ENCODE measurements at places on chromosomes 6 and 20. TPM values are rescaled to one million over a fixed set of nuclear protein-coding genes. Genes with fewer than 3 reads are reported as not detected.

DNA sequence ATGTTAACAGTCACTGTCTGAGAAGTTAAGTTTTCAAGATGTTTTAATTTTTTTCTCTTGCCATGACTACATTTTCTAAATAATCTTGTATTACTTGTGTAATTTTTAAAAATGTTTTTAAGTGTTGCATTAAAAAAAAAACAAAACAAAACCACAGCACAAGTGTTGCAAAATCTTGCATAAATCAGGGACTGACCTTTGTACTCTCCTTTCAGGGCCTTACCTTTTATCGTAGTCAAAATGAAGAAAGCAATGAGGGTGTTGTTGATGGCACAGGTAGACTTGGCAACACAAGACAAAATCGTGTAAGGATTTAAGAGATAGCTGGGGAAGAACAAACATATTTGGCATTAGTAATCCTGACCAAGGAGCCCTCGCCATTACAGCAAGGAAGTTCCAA is 42.5 kb downstream of the PIGU start:
- DNase-seq = no peak

DNA sequence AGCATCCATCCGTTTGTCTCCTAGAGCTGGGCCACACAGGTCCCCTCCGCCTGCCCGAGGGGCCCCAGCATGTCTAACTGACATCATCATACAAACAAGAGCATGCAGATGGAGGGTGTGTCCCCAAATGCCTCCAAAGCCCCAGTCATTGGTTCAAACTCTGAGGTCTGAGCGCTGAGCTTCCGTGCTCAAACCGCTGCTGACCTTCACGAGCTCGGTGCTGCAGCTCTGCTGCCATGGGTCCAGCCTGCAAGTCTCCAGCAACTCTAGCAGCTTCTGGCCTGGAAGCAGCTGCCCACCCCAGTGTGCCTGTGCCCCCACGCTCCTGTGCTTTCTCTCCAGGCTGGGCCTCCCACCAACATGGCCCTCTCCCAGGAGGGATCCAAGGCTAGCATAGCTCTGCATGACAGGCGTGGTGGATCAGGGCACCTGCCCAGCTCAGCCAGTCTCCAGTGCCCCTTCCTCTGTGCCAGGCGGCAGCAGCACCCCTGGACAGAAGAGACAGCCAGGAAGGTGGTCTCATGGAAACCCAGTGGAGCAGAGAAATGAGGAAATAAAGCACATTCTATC is 131.6 kb upstream of the PMEPA1 start:
- DNase-seq = no peak

- no peak for DNase-seq
These were observed 611 bp downstream of the CNPY3 start for GRCh38 chr6:42929821-42930360.

DNA sequence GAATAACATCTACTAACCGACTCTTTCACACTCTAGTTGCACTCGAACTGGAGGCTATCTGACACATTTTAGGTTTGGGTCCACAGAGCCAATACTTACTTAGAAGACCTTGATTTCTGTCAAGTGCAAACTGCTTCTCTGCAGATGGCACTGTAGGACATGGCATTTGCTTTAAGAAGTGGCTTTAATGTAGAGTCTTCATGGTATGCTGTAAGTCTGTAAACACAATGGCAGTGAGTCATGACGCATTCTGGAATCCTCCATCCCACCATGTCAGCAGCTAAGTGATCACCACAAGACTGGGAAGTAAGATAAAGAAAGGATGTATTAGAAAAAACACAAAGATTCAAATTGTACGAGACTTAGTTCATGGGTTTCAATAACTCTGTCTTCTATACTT is 377.0 kb upstream of the NOX3 start:
- DNase-seq = no peak

DNA sequence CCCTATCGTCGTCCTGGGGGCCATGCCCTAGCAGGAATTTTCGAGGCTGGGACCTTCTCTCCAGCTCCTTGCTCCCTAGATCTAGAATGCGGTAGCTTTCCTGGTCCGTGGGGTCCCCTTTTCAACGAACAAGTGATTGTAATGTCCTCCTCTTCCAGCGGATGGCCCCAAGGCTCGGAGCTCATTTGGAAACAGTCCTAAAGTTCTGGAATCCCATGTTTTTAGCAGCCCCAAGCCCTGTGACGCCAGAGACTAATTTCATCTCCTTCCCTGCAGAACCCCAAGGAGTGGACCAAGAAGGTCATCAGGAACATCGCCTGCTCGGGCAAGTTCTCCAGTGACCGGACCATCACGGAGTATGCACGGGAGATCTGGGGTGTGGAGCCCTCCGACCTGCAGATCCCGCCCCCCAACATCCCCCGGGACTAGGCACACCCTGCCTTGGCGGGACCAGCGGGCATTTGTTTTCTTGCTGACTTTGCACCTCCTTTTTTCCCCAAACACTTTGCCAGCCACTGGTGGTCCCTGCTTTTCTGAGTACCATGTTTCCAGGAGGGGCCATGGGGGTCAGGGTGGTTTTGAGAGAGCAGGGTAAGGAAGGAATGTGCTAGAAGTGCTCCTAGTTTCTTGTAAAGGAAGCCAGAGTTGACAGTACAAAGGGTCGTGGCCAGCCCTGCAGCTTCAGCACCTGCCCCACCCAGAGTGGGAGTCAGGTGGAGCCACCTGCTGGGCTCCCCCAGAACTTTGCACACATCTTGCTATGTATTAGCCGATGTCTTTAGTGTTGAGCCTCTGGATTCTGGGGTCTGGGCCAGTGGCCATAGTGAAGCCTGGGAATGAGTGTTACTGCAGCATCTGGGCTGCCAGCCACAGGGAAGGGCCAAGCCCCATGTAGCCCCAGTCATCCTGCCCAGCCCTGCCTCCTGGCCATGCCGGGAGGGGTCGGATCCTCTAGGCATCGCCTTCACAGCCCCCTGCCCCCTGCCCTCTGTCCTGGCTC is 48.5 kb downstream of the PYGB start:
- no peak for DNase-seq

DNA sequence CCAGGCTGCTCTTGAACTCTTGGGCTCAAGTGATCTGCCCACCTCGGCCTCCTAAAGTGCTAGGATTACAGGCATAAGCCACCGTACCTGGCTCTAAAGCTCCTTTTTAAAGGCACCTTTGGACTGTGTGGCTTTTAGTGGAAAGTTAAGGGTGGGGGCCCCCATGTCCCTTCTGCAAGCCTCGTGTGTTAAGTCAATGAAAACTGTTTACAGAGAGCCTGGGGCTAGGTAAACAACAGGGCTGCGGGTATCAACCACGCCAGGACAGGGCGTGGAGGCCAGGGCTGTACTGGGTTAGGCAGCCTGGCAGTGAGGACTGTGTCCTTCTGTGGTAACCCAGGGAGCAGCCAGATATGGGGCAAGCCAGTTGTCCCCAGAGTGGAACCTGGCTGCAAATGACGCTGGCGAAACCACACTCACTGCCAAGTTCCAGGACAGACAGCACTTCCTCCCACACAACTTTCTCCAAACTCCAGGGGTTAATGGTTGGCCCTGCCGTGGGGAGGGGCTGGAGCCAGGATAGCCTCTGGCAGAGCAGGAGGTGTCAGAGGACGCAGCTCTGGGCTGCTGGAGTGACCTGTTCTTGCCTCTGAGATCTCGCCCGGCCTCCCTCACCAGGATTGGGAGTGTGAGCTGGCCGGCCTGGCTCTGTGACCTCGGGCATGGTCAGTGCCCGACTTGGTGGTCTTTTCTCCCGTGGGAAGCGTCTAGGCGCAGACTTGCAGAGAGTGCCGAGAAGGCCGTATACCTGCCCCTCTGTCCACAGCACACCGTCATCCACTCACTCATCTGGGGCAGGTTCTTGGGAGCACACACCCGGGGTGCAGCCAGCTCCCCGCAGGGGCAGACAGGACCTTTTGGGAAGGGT is 3.2 kb downstream of the SLC17A9 start:
- no peak for DNase-seq

GRCh38 chr6:22825210-22825609 is 255.8 kb downstream of the HDGFL1 start:
- no peak for DNase-seq

GRCh38 chr6:143000811-143001210 is 55.8 kb upstream of the HIVEP2 start:
- DNase-seq = no peak

- DNase-seq = peak; percentile 16
These were observed 104.9 kb upstream of the PRDM1 start for GRCh38 chr6:105981002-105981887.

GRCh38 chr20:9331707-9332435 is 182.5 kb upstream of the LAMP5 start:
- no peak for DNase-seq

- DNase-seq = no peak
These were observed 485 bp downstream of the ADISSP start for GRCh38 chr20:3767110-3767426.

DNA sequence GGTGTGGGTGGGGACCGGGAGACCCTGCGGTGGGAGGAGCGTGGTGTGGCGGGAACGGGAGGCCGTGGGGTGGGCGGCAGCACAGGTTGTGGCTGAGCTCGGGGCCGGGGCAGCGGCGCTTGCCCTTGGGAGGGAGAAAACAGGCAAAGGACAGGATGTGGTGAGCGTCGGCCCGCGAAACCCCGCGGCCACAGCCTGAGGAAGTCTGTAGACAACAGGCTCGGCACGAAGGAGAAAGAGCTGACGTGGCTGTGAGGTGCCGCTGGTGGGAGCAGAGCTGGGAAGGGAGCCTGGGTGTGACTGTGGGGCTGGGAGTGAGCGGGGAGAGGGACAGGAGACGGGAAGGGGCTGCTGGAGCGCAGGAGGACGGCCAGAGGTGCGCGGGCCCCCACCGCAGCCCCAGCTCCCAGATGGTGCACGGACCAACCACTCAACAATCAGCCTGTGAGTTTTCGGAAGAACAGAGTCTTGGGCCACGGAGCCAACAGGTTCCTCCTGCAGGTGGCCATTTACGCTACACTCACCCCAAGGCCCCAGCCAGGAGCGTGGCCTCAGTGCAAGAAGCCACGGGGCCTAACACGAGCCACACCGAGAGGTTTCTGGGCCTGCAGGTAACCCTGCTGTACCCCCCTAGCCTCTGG is 202.8 kb downstream of the DLL1 start:
- peak; percentile 13 for DNase-seq

GRCh38 chr6:85945459-85946185 is 302.9 kb upstream of the SYNCRIP start:
- DNase-seq = no peak

DNA sequence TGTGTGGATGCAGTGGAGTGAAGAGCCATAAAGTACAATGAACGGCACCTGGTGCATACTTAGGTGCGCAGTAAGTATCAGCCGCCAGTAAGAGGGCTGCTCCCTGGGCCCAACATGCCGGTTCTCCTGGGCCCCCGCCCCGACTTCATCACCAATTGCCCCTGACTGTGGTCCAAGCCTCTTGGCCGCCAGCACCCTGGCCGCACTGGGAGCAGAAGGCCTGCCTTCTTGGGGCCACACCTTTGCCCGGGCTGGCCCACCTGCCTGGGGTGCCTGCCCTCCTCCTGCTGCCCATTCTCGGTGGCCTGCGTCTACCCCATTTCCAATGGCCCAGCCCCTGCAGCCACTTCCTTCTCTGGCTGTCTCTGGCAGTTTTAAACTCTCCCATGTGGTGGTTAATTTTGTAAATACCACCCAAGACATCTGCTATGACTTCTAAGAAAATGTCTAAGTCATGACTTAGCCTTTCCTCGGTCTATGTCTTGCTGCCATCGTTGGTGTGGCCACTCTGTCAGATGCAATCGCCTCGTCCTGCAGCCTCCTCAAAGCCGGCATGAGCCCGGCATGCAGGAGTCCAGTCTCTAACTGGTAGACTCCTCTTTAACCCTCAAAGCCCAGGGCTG is 36.8 kb downstream of the PMEPA1 start:
- DNase-seq = no peak

DNA sequence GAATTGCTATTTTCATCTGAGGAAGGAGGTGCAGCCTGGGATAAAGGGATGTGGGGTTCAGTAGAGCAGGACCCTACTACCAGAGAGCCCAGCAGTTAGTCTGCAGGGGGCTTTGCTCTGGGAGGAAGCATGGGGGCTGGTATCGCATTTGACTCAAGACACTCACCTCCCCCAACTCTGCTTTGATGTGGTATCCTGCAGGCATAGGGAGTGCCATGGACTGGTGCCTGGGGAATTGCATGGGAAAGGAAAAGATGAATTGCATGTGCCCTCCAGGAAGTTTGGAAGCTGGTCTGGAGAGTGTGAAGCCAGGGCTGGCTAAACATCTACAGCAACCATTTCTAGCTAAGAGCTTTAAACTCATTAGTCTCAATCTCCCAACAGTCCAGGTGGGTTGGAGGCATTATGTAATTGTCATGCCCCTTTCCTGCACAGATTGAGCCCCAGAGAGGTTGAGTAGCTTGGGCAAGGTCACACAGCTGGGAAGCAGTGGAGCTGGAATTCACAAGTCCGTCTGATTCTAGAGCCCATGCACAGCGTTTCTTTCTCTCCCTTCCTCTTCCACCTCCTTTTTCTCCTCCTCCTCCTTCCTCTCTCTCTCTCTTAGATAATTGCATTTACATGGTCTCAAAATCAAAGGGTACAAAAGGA is 26.2 kb upstream of the PNPLA1 start:
- no peak for DNase-seq

DNA sequence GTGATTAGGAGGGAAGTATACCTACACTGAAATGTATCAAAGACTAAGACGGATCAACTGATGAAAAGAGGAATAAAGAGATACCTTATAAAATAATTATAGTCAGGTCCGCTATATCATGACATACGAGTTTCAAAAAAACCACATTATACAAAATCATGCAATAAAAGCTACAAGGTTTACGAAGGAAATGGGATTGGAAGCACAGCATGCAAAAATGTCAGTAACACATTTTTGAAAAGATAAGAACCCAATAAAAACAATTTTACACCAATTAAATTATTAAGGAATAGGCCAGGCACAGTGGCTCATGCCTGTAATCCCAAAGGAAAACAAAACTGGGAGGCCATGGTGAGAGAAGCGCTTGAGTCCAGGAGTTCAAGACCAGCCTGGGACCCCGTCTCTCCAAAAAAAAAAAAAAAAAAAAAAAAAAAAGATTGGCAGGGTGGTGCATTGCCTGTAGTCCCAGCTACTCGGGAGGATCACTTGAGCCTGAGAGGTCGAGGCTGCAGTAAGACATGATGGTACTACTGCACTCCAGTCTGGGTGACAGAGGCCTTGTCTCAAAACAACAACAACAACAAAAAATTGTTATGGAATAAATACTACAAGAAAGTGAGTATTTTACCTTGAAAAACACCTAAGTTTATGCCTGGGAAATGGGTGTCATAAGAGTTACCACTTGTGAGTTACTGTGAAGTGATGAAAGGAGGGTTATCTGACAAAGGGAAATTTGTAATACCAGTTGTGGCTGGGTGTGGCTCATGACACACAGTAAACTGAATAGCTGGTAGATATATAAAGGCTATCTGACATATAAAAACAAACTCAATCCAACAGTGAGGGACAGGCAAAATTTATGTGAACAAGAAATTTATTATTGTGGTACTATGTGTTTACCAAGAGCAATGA is 45.2 kb downstream of the RANBP9 start:
- no peak for DNase-seq

The TBP gene
- total RNA-seq = 8.6 TPM

The VGLL2 gene
- total RNA-seq = 2.4 TPM

The FNDC1 gene
- 1.8 TPM for total RNA-seq

The RIPPLY2 gene
- total RNA-seq = not detected

The SPDEF gene
- 0.11 TPM for total RNA-seq

The PROKR2 gene
- total RNA-seq = not detected

The NEURL2 gene
- 7.6 TPM for total RNA-seq

All from left ventricle myocardium inferior (tissue), 1 donor.